ENCODE measurements at places on chromosomes 6 and 20.

DNA sequence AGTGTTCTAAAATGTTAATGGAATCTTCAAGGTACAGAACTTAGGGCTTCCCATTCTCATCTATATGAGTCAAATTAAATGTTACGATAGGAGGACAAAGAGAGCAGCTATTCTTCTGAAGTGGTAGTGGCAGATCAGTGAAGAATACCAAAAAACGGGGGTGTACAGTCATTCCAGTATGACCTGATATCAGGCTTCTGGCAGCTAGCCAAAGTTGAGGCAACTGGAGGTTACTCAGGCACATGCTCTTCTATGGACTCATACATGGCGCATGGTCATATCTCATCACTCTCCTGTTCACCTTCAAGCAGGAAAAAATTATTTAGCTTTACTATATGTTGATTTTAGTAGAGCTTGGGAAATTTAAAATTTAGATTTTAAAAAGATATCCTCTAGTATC lies 1608.8 kb downstream of the GRIK2 start:
- no peak for DNase-seq

DNA sequence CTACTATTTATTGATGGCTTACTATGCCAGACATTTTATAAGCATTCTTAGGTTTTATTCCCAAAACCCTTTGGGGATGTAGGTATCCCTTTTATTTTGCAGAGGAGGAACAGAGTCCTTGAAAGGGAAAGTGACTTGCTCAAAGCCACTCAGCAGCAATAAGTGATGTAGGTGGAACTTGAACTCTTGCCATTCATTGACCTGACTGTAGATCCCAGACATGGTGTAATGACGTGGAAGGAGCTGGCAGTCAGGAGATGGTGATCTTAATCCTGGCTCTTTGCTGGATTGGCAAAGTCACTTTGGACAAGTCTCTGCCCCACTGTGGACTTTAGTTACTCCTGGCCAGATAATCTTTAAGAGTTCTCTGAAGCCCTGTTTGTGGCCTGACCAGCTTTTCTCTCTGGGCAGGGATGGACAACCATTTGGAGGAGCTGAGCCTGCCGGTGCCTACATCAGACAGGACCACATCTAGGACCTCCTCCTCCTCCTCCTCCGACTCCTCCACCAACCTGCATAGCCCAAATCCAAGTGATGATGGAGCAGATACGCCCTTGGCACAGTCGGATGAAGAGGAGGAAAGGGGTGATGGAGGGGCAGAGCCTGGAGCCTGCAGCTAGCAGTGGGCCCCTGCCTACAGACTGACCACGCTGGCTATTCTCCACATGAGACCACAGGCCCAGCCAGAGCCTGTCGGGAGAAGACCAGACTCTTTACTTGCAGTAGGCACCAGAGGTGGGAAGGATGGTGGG lies 1.6 kb downstream of the DBNDD2 start:
- DNase-seq: no peak

DNA sequence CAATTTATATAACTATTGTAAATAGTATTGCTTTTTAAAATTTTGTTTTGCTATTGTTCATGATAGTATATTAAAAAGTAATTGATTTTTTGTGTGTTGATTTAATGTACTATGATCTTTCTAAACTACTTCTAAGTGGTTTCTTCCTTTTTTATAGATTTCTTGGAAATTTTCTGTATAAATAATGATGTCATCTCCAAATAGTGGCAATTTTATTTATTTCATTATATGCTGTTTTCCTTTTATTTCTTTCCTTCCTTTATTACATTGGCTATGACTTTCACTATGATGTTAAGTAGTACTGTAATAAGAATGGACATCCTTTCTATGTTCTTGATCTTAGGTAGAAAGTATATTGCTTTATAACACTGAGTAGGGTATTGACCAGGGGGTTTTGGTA lies 451.5 kb upstream of the SPTLC3 start:
- DNase-seq: no peak

DNA sequence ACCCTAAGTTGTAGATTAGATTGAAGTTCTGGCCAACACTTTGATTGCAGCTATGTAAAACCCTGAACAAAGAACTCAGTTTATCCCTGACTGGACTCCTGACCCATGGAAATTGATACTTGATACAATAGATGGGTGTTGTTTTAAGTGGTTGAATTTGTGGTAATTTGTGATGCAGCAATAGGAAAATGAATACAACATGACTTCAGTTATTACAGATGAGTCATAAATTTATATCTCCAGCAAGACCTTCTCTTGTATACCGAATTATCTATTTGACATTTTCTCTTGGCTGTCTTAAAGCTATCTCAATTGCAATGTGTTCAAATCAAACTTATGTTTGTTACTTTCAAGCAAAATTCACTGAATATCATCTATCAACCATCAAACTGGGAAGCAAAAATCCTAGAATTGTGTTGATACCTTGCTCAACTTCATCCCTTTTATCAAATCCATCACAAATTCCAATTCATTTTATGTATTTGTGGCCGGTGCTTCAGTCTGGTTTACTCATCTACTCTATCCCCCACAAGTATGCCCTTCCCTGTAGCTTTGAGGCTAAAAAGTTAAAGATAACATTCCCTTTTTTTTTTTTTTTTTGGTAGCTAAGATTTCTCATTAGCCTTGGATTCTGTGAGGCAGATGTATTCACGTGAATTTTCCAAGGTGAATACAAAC lies 129.4 kb upstream of the CENPW start:
- no peak for DNase-seq

DNA sequence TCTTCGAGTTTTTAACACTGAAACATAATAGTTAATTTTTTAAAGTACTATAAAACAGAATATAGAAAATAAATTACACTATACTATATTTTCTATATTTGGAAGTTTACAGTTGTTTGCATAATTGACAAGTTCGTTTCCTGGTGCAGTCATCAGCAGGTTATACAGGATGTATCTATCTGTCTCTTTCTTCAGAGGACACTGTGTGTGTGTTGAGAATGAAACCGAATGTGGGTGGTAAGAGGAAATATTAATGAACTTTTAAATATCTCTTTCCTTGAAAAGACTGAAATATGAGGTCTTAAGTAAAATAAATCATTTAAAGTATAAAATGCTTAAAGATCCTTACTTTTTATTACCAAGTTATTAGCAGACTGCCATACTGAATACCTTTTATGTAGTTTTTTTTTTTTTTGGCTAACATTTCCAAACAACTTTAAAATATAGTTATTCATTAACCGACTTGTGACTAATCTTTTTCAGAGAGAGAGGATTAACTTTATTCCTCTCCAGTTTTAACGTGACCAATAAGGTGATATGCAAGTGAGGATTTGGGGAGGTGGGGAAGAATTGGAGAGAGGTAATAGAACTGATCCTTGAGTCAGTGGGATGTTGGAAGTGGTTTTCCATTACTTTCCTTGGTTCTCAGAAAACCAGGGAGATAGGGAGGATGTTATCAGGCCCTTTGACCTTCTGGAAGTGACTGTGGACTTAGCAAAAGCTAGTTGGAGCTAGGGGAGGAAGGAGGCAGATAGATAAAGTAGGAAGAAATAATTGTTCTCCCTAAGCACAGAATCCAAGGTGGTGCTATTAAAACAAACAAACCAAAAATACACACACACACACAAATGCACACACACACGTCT lies 380.0 kb upstream of the FLRT3 start:
- no peak for DNase-seq

- DNase-seq: no peak
Observed at GRCh38 chr6:127998985-127999384, 98.1 kb upstream of the THEMIS start.

- no peak for DNase-seq
Observed at GRCh38 chr20:5656126-5656525, 94.1 kb upstream of the SHLD1 start.

GRCh38 chr6:52547647-52548352 lies 29.1 kb downstream of the TRAM2 start:
- no peak for DNase-seq

- DNase-seq: no peak
Observed at GRCh38 chr20:39705032-39705431, 742.9 kb downstream of the DHX35 start.

GRCh38 chr6:105501826-105502344 lies 99.0 kb upstream of the PREP start:
- no peak for DNase-seq

- no peak for DNase-seq
Observed at GRCh38 chr6:106508277-106508676, 121.0 kb downstream of the RTN4IP1 start.

DNA sequence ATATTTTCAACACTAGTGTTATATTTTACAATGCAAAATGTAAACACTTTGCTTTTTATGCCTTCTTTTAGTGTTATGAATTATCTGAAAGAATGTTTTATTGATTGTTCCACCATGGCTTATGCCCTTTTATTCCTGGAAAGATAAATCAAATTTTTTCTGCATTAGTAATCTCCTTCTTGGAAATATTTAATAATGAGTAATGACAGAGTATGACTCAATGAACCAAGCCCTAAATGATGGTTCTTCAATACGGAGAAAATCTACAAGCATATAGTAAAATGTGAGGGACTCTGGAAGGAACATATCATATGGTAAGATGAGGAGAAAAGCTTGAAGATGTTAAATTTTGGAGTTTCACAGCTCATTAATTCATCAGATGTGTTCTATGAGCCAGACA lies 929.6 kb downstream of the C6orf118 start:
- DNase-seq: no peak

DNA sequence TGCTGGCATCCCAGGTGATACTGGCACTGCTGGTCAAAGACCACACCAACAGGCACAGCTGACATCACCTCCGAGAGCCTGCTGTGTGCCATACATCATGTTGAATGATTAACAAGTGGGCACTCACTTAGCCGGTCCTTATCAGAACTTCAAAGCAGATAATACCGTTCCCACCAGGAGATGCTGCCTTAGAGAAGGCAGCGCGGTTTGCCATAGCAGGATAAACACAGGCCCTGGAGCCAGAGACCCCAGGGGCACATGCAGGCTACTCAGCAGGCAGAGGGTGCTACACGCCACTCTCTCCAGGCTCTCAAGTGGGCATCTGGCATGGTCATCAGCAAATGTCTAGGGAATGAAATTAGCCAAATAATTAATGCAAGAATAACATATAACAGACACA lies 86.5 kb upstream of the CST7 start:
- DNase-seq: no peak

- no peak for DNase-seq
Observed at GRCh38 chr6:26103141-26103769, 16.0 kb downstream of the HFE start.

- no peak for DNase-seq
Observed at GRCh38 chr20:49808753-49809152, 3.9 kb upstream of the SLC9A8 start.

DNA sequence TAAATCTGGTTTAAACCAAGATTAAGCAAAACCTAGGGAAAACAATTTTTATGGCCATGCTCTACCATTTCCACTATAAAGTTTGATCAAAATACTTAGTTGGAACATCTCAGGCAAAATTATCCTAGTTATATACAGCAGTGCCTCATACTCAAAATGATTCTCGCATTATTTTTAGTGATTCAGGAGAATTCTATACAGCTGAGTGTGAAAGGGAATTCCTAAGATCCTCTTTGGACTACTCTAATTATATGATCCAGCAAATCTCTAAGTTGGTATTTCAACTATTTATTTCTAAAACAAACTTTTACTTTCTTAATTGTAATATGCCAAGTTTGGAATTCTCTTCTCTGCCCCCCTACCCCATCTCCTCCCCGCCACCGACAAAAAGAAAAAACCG lies 8.6 kb downstream of the DTNBP1 start:
- no peak for DNase-seq

- DNase-seq: no peak
Observed at GRCh38 chr6:91167846-91168245, 581.0 kb upstream of the MAP3K7 start.

- no peak for DNase-seq
Observed at GRCh38 chr6:37277001-37277409, 19.1 kb upstream of the TMEM217 start.

DNA sequence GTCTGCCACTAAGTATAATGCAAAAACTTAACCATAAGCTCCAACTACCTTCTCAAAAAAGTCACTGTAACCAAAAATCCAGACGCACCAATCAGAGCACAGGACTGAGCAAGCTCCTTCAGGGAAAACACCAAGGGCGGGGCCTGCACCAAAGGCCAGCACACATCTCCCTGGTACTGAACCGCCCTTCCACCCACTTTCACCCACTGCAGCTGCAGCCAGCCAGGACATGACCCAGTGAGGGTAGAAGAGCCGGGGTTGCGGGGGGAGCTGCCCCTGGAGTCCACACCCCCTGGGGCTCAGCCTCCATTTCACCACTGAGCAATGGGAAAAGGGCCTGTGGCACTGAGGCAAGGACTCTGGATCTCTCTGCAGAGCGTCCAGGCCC lies 54.3 kb downstream of the TAF4 start:
- no peak for DNase-seq

DNA sequence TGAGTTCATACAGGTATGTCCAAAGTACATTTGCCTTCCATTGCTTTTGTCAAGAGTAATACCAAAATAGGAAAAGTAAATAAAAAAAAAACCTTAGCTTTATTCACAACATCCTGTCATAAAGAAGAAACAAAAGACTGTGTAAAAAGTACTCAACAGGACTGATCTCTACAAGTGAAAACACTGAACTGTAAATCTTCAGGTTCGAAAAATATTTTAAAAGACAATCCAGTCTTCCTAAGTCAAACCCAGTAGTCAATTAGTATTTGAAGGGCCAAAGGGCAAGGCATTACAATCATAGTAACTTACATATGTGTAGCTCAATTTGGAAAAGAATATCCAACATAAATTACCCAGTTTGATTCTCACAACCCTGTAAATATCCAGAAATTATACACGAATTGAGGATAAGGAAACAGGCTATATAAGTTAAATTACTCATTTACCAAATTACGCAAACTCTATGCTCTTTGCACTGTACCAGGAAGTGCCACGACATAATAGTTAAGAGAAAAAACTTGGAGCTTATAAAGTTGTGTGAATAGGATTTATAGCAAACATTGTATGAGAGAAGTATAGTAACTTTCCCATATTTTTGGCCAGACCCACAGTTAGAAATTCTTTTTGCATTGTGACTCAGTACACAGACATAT lies 21.2 kb downstream of the PTPRK start:
- no peak for DNase-seq

- no peak for DNase-seq
Observed at GRCh38 chr6:56582236-56582635, 60.5 kb downstream of the DST start.

DNA sequence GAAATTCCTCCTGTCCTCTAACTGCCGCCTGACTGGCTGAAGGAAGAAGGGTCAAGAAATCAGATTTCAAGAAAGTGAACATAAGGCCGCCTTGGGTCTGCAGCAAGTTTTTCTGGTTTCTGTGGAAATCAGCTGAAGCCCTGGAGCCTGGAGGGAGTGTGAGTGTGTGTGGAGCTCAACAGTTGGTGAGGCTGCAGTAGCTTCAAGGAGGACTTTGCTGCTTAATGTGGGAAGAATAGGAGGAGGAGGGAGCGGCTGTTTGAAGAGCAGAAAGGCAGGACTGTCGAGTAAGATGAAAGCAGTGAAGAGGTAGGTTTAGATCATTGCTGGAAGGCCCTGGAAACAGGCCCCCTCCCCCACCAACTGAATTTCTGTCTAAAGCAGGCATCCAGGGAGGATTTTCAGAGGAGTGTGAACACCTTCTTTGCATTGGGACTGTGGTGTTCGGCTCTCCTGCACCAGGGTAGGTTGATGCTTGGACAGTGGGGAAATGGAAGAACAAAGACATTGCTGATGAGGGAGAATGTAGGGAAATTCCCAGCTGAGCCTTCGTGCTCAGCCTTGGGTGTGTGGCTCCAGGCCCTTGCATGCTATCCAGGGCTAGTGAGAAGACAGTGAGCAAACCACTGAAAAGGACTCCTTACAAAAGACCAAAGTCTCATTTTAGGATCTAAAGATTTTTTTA lies 79.5 kb upstream of the VSTM2L start:
- DNase-seq: no peak
